Naive thymus-derived CD8-positive, alpha-beta T cell (primary cell): ENCODE measurements at places on chromosomes 1 and 21.

GRCh38 chr1:244112636-244113035 lies 61.6 kb downstream of the ZBTB18 start:
- peaks cover 3% of the 10 kb centered on the region for H3K27me3 ChIP-seq
- H3K4me3 ChIP-seq: no peak overlapping the region
- no peaks in the 10 kb centered on the region for H3K4me1 ChIP-seq
- H3K36me3 ChIP-seq: no peaks in the 10 kb centered on the region

- H3K27ac ChIP-seq: peak overlapping the region; percentile 65
- peaks cover 15% of the 10 kb centered on the region for H3K36me3 ChIP-seq
- DNase-seq: no peak
- H3K4me3 ChIP-seq: no peak overlapping the region
These were observed 16.9 kb downstream of the SLC19A1 start for GRCh38 chr21:45525153-45525909.

DNA sequence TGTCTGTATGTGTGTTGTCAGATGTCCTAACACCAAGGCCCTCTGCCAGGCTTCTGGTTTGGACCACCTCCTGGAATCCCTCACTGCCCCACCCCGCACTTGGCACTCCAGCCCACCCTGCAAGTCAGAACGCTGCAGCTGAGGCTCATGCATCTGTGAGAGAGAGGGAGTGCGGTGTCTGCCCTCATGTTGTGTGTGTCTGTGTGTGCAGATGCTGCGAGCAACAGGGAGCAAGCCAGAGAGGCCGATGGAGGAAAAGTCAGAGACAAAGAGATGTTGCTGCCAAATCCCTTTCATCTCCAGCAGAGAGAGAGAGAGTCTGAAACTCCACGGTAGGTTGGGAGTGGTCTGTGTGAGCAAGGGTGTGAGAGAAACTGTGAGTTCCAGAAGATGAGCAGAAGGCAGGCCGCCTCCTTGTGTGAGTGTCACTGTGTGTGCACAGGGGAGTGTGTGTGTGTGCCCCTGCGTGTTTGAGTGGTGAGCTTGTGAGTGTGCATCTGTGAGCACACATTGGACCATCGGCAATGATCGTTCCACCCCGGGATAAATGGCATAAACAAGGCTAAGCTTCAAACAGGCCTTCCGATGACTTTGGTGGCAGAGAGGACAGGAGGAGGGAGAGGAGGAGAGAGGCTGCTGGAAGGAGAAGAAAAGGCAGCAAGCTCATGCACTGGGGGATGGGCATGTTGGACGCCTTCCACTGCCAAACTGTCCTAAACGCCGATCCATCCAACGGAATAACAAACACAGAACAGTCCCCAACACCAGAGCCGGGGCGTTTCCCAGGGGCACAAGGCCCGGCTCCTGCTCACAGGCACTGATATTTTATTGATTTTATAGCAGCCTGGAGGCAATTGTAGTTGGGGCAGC lies 99.2 kb upstream of the GRIK3 start:
- no peak overlapping the region for H3K4me3 ChIP-seq
- peaks cover 17% of the 10 kb centered on the region for H3K27me3 ChIP-seq
- no peak for DNase-seq
- H3K36me3 ChIP-seq: no peaks in the 10 kb centered on the region
- H3K4me1 ChIP-seq: no peaks in the 10 kb centered on the region
- H3K27ac ChIP-seq: no peak overlapping the region

DNA sequence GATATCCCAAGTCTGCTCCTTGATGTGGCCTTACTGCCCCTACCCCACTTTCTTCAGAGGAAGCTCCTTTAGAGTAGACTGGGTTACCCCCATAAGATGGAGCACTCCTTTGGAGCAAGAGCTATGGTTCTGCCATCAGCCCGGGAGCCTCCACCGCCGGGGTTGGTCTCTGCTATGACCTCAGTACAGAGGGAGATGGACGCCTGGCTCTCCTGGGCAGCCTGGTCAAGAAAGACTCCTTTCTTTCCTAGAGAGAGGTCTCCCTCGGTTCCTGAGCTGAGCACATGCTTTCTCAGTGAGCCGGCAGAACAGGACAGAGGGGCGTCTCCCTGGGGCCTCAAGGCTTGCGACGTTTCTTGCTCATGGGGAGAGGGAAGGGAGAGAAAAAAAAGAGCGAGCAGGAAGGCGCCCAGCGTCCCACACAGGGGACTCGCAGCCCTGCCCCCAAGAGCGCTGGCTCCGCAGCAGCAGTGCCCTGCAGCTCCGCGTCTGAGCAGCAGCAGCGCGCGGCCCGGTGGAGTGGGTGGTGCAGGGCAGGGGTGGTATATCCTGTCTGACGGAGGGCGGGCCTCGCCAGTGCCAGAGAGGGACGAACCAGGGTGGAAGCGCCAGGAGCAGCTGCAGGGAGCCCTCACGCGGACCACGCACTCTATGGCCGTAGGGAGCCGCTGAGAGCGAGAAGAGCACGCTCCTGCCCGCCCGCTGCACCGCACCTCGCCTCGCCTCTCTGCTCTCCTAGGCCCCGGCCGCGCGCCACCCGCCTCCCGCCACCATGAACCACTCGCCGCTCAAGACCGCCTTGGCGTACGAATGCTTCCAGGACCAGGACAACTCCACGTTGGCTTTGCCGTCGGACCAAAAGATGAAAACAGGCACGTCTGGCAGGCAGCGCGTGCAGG lies at the start of gene PKP1:
Gene PKP1 (plus strand): TSS at position 576 of the 899 bp plus-strand sequence. CDS start 197 bp downstream, at position 773.
- no peaks in the 10 kb centered on the region for H3K36me3 ChIP-seq
- DNase-seq: no peak
- no peak within 1 kb of the TSS for H3K27ac ChIP-seq
- peaks cover 31% of the 10 kb centered on the region for H3K27me3 ChIP-seq
- peak within 1 kb of the TSS; percentile 87 for H3K4me3 ChIP-seq
- peaks cover 7% of the 10 kb centered on the region for H3K4me1 ChIP-seq

DNA sequence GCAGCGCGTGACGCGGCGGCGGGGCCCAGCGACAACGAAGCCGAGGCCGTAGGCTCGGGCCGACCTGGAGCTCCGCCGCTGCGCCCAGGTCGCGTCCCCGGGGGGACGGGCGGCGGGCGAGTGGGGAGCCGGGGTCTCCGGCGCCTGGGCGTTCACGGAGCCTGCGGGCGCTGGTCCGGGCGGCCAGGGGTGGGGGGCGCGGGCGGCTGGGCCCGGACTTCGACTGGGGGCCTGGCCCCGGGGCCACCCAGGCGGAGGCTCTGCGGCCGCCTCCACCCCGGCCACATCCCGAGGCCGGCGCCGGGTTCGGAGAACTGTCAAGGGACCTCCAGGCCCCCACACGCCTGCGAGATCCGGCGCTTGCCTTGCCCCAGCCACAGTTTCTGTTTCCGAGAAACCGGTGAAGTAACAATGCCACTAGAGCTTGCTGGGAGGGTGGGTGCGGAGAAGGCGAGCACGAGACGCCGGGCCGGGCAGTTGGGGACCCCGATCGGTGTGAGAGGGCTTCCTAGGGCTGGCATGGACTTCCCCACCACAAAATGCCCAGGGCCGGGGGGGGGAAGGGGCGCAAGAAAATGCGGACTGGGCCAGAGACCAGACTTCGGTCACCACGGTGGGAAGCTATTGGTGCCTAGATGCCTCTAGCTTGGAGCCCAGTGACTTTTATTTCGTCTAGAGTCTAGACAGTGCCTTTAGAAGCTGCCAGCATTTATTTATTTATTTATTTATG lies 501 bp downstream of the FBXO6 start:
- H3K4me1 ChIP-seq: peaks cover 18% of the 10 kb centered on the region
- DNase-seq: peak; percentile 35

DNA sequence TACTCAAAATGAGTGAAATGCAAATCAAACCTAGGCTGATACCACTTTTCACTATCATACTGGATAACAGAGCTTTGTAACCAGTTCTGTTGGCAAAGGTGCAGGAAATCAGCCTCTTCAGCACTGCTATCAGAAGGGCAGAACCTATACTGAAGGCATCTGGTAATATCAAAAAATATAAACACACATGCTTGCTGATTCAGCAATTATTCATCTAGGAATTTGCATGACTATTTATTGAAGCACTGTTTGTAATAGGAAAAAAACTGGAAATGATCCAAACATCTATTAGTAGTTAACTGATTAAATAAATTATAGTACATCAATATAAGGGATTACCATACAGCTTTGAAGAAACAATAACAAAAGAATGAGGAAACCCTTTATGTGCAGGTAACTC lies 21.4 kb downstream of the ARHGAP29 start:
- no peak overlapping the region for H3K27ac ChIP-seq
- DNase-seq: no peak
- no peak overlapping the region for H3K4me3 ChIP-seq
- H3K27me3 ChIP-seq: peaks cover 21% of the 10 kb centered on the region

DNA sequence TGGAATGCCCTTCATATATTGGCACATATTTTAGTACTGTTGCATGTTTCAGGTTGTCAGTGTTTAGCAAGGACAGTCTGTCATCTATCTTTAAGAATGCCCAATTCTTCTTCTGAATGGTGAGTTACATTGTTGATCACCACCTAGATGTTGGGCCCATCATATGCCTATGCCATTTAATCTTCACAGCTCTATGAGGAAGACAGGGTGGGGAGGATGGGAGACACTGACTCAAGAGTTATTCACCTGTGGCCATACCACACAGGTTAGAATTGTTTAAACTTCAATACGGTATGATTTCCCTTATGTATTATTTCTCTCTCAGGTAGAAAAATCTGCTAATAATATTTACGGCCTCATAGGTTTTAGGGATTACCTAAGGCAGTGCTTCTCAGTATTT lies 44.8 kb downstream of the MPZL1 start:
- H3K4me3 ChIP-seq: no peak overlapping the region
- no peak overlapping the region for H3K27ac ChIP-seq
- no peaks in the 10 kb centered on the region for H3K27me3 ChIP-seq
- H3K4me1 ChIP-seq: peaks cover 15% of the 10 kb centered on the region

- H3K4me1 ChIP-seq: no peaks in the 10 kb centered on the region
- H3K27ac ChIP-seq: no peak overlapping the region
- no peak overlapping the region for H3K4me3 ChIP-seq
- no peak for DNase-seq
- no peaks in the 10 kb centered on the region for H3K36me3 ChIP-seq
- H3K27me3 ChIP-seq: no peaks in the 10 kb centered on the region
These were observed 179.4 kb downstream of the RHOU start for GRCh38 chr1:228914700-228915099.

GRCh38 chr1:203713125-203713524 lies 51.9 kb upstream of the LAX1 start:
- no peaks in the 10 kb centered on the region for H3K4me1 ChIP-seq
- no peak overlapping the region for H3K4me3 ChIP-seq
- H3K27ac ChIP-seq: no peak overlapping the region
- no peaks in the 10 kb centered on the region for H3K27me3 ChIP-seq
- H3K36me3 ChIP-seq: no peaks in the 10 kb centered on the region

- no peak overlapping the region for H3K27ac ChIP-seq
- H3K4me3 ChIP-seq: no peak overlapping the region
- no peaks in the 10 kb centered on the region for H3K27me3 ChIP-seq
- no peak for DNase-seq
- H3K36me3 ChIP-seq: peaks cover 14% of the 10 kb centered on the region
These were observed 151.6 kb downstream of the DISC1 start for GRCh38 chr1:231778009-231778719.

- no peaks in the 10 kb centered on the region for H3K27me3 ChIP-seq
- no peak for DNase-seq
- H3K27ac ChIP-seq: no peak overlapping the region
- no peak overlapping the region for H3K4me3 ChIP-seq
These were observed 142.9 kb downstream of the VPS13D start for GRCh38 chr1:12372761-12373160.

DNA sequence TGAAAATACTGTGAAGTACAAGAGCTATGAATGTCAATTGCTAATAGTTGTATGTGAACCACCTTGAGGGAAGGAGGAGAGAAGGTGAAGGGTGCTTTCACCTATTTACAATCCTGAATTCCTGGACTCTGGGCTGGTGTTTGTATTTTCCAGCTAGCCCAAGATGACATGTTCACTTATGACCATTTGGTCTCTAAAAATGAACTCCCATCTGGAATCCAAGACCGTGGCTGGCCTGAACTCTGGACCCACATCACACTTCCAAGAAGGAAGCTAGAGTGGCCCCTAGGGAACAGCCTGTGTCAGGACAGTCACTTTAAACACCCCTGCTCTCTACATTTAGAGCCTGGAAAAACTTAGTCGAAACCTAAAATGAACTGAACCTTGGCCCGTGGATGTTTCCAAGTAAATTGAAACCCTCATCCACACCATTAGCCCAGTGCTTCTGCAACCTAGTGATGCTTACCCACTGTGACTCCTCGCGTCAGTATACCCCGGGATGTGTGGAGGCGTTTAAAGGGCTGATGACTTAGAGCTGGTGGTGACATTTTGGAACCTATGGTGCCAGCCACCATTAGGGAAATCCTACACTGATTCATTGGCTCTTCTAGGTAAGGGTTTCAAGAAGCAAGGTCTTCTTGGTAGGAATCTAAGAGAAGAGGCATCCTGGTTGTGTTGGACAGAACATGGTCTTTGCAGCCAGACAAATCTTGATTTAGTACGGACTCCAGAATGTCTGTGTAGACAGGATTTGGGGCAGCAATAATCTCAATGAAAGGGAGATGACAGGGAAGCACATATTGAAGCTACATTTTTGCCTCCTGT lies 171.5 kb upstream of the IRF2BP2 start:
- no peak overlapping the region for H3K27ac ChIP-seq
- no peak for DNase-seq
- no peaks in the 10 kb centered on the region for H3K4me1 ChIP-seq
- H3K4me3 ChIP-seq: no peak overlapping the region
- H3K27me3 ChIP-seq: no peaks in the 10 kb centered on the region

GRCh38 chr1:3876716-3877115 lies 19.4 kb downstream of the DFFB start:
- no peak overlapping the region for H3K27ac ChIP-seq
- H3K27me3 ChIP-seq: no peaks in the 10 kb centered on the region
- peaks cover 14% of the 10 kb centered on the region for H3K36me3 ChIP-seq
- H3K4me1 ChIP-seq: peaks cover 11% of the 10 kb centered on the region
- DNase-seq: no peak

- DNase-seq: no peak
- H3K36me3 ChIP-seq: no peaks in the 10 kb centered on the region
- H3K4me1 ChIP-seq: peaks cover 98% of the 10 kb centered on the region
- no peaks in the 10 kb centered on the region for H3K27me3 ChIP-seq
- H3K27ac ChIP-seq: no peak overlapping the region
These were observed 33.2 kb downstream of the RCSD1 start for GRCh38 chr1:167663002-167663772.

DNA sequence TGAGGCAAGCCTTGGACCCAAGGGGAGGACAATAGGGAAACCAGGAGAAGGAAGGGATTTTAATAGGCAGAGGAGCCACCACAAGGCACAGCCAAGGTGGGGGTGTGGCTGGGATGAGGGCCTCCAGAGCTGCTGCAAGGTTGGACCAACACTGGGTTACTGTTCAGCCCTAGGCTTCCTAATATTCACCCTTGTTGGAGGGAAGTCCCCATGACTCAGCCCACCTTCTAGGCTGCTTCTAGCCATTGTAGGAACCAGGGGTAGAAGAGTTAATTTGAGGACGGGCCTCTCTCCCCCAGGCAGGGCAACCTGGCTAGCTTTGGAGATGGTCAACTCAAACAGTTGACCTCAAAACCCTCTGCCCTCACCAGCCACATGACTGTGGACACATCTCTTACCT lies 59.5 kb downstream of the KCNN3 start:
- H3K27ac ChIP-seq: no peak overlapping the region
- peaks cover 13% of the 10 kb centered on the region for H3K27me3 ChIP-seq
- peaks cover 10% of the 10 kb centered on the region for H3K4me1 ChIP-seq
- H3K4me3 ChIP-seq: no peak overlapping the region
- DNase-seq: no peak
- no peaks in the 10 kb centered on the region for H3K36me3 ChIP-seq

- no peak for DNase-seq
- H3K36me3 ChIP-seq: no peaks in the 10 kb centered on the region
These were observed 34.4 kb downstream of the ALPL start for GRCh38 chr1:21543598-21543997.

- no peak overlapping the region for H3K27ac ChIP-seq
- no peaks in the 10 kb centered on the region for H3K36me3 ChIP-seq
- H3K4me3 ChIP-seq: no peak overlapping the region
- no peak for DNase-seq
These were observed 37.8 kb downstream of the SGIP1 start for GRCh38 chr1:66571789-66572188.
